ENCODE measurements at places on chromosomes 16 and 17. TPM values are rescaled to one million over a fixed set of nuclear protein-coding genes. Genes with fewer than 3 reads are reported as not detected.
A peak's percentile ranks its signal among the peaks of the same experiment; 100 is the strongest.

The SLC9A5 gene
- total RNA-seq, result 2.4 TPM

The RGS9 gene
- 0.54 TPM for total RNA-seq

The PRPF8 gene
- total RNA-seq, result 206 TPM

The IRX5 gene
- total RNA-seq, result 1.9 TPM

- DNase-seq, result no peak
- no peak overlapping the region for H3K4me3 ChIP-seq
- peaks cover 6% of the 10 kb centered on the region for H3K4me1 ChIP-seq
- no peaks in the 10 kb centered on the region for H3K36me3 ChIP-seq
These were observed 218.0 kb upstream of the TNRC6C start for GRCh38 chr17:77740481-77740880.

GRCh38 chr17:9648521-9649110, 3.3 kb downstream of the USP43 start:
- H3K4me1 ChIP-seq, result peaks cover 11% of the 10 kb centered on the region
- peaks cover 22% of the 10 kb centered on the region for H3K36me3 ChIP-seq
- H3K27ac ChIP-seq, result peak overlapping the region; percentile 40
- H3K27me3 ChIP-seq, result no peaks in the 10 kb centered on the region
- DNase-seq, result no peak
- peak overlapping the region; percentile 18 for H3K4me3 ChIP-seq

- H3K4me3 ChIP-seq, result no peak overlapping the region
- H3K36me3 ChIP-seq, result no peaks in the 10 kb centered on the region
- no peak overlapping the region for H3K27ac ChIP-seq
- H3K4me1 ChIP-seq, result no peaks in the 10 kb centered on the region
- no peak for DNase-seq
- H3K27me3 ChIP-seq, result no peaks in the 10 kb centered on the region
These were observed 445.3 kb upstream of the TOM1L1 start for GRCh38 chr17:54455251-54455868.

DNA sequence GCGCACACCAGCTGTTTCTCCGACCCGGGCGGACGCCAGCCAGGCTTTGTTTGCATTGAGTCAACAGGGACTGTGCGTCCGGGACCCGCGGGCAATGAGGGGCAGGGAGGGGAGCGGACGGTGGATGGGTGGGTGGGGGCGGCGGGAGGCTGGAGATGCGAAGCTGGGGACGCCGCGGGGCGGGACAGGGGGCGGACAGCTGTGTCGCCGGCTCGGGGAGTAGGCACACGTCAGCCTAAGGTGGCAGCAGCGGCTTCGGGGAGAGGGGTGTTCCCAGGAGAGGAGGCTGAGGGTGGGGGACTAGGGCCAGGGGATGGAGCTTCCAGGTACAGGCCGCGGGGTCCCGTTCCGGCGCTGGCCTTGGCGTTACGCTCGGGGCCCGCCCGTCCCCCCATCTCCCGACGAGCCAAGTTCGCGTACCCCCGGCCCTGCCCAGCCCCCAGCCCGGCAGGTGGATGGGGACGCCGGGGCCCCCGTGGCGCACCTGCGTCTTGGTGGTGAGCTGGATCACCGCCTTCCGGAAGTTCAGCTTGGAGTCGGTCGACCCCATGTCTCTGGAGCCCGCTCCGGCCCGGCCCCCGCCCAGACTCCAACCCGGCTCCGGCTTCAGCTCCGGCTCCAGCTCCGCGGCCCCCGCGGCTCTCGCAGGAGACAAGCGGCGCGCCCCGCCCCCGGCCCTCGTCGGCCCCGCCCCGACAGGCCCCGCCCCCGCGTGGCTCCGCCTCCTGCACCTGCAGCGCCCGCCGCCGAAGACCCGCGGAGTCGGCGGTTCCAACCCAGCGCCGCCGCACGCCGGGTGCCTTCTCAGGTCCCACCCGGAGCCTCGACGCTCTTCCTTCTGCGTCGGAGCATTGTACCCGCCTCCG, at the start of gene HID1:
TSS of gene HID1 (minus strand) at position 653 of the 866 bp plus-strand sequence. CDS start at position 550, 103 bp downstream.
- DNase-seq, result peak; percentile 86
- no peaks in the 10 kb centered on the region for H3K27me3 ChIP-seq
- peak within 1 kb of the TSS; percentile 72 for H3K4me3 ChIP-seq
- H3K27ac ChIP-seq, result peak within 1 kb of the TSS; percentile 76

GRCh38 chr17:17512866-17513265, 16.7 kb upstream of the RASD1 start:
- H3K4me3 ChIP-seq, result no peak overlapping the region
- no peak overlapping the region for H3K27ac ChIP-seq
- H3K36me3 ChIP-seq, result no peaks in the 10 kb centered on the region
- no peaks in the 10 kb centered on the region for H3K4me1 ChIP-seq

GRCh38 chr17:28963055-28963611, 11.8 kb upstream of the PHF12 start:
- no peak for DNase-seq
- H3K27me3 ChIP-seq, result peaks cover 32% of the 10 kb centered on the region
- no peak overlapping the region for H3K4me3 ChIP-seq
- H3K4me1 ChIP-seq, result no peaks in the 10 kb centered on the region
- no peaks in the 10 kb centered on the region for H3K36me3 ChIP-seq
- H3K27ac ChIP-seq, result no peak overlapping the region

- peaks cover 33% of the 10 kb centered on the region for H3K27me3 ChIP-seq
- H3K27ac ChIP-seq, result no peak overlapping the region
- no peak overlapping the region for H3K4me3 ChIP-seq
- H3K4me1 ChIP-seq, result peaks cover 8% of the 10 kb centered on the region
These were observed 15.6 kb upstream of the CLEC10A start for GRCh38 chr17:7095625-7096024.

GRCh38 chr17:46977348-46977747, 1.7 kb downstream of the RPRML start:
- DNase-seq, result peak; percentile 58
- H3K4me1 ChIP-seq, result no peaks in the 10 kb centered on the region

- no peaks in the 10 kb centered on the region for H3K4me1 ChIP-seq
- H3K27me3 ChIP-seq, result peaks cover 88% of the 10 kb centered on the region
- DNase-seq, result no peak
- no peaks in the 10 kb centered on the region for H3K36me3 ChIP-seq
- no peak overlapping the region for H3K4me3 ChIP-seq
These were observed 14.2 kb upstream of the CCL8 start for GRCh38 chr17:34305061-34305460.

DNA sequence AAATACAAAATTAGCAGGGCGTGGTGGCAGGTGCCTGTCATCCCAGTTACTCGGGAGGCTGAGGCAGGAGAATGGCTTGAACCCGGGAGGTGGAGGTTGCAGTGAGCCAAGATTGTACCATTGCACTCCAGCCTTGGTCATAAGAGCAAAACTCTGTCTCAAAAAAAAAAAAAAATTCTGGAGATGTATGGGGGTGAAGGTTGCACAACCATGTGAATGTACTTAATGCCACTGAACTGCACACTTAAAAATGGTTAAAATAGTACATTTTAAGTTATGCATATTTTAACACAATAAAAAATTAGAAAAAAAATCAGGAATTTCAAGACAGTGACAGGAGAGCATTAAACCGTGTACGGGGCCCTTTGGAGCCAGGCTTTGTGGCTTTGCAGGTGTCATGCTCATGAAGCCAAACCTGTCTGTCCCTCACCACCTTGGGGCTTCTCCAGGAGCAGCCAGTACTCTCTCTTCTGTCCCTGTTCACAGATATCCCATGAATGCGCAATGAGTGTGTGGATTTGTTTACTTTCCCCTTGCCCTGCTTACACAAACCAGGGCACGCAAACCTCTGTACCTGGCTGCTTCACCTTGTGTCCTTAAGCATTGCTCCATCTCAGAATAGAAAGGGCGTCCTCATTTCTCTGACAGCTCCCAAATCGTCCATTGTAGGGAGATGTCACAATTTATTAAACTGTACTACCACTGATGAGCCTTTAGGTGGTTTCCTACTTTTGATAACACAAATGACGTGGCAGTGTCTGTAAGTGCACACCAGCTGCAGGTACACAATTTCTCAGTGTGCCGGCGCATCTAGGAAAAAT, 58.2 kb upstream of the CBX4 start:
- H3K27ac ChIP-seq, result no peak overlapping the region
- peaks cover 5% of the 10 kb centered on the region for H3K4me1 ChIP-seq
- H3K36me3 ChIP-seq, result peaks cover 4% of the 10 kb centered on the region
- H3K27me3 ChIP-seq, result peaks cover 17% of the 10 kb centered on the region
- DNase-seq, result no peak
- no peak overlapping the region for H3K4me3 ChIP-seq

GRCh38 chr17:34596920-34597319, 17.5 kb downstream of the TMEM132E start:
- no peak overlapping the region for H3K4me3 ChIP-seq
- no peaks in the 10 kb centered on the region for H3K36me3 ChIP-seq
- peaks cover 63% of the 10 kb centered on the region for H3K27me3 ChIP-seq
- H3K4me1 ChIP-seq, result peaks cover 8% of the 10 kb centered on the region

All from Calu3 (cell line).